ENCODE measurements at places on chromosomes 5 and 9.
A peak's percentile ranks its signal among the peaks of the same experiment; 100 is the strongest.

- ATAC-seq = no peak
These were observed 592.0 kb upstream of the DMAC1 start for GRCh38 chr9:8391566-8391965.

DNA sequence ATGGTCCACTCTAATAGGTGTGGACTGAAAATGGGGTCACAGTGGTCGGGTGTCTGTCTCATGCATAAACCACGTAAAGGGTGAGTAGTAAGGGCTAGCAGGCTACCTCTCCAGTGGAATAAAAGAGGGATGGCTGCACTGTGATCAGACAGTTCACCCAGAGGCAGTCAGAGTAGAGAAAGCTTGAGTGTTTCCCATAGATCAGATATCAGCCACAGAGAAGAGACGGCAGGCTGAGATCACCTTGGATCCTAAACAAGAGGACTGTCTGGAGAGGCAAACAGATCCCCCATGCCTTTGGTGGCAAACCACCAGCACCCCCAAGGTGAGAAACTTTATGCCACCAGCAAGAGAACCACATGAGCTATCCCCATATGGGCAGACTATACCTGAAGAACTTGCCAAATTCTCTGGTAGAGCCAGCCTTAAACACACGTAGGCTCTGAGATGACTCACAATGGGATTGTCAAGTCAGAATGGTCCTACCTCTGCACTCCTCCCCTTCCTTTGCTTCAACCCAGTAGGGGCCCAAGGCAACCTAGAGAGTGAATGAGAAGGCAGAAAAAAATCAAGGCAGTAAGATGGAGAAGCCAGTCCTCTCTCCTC is 205.2 kb upstream of the MAP3K1 start:
- no peak for ATAC-seq

- no peak for ATAC-seq
These were observed 500.7 kb downstream of the CDH12 start for GRCh38 chr5:22352493-22352892.

- ATAC-seq = no peak
These were observed 80.6 kb downstream of the RAD23B start for GRCh38 chr9:107363516-107364152.

DNA sequence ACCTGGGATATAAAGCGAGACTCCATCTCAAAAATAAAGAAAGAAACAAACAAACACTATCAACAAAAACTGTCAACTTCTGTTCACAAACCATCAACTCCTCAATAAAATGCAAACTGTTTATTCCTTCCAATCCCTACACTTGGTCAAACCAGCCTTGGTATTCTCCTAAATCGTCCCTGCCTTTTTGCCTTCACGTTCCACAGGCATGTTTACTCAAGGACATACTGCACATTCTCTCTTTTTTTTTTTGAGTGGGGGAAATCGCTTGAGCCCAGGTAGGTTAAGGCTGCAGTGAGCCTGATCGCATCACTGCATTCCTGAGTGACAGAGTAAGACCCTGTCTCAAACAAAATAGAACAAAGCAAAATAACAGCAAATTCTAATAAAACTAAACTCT is 13.0 kb downstream of the UBAP2 start:
- no peak for ATAC-seq

DNA sequence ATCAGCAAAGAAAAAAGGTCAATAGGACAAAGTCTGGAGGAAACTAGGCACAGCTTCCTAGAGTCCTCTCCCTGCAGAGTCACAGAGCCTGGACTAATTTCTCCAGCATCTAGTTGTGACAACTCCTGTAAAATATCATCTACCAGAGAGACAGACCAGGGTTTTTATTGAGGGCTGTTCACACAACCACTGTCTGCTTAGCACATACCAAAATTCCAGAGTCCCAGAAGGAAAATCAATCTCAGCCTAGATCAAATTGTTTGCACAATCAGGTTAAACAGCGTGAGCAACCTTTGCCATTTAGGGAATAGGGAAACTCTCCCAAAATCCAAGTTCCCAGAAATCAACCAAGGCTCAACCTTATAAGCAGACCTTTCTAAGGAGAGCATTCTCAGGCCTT is 190.3 kb downstream of the SYK start:
- ATAC-seq = peak; percentile 28
